ENCODE measurements at places on chromosomes 6 and 20.

DNA sequence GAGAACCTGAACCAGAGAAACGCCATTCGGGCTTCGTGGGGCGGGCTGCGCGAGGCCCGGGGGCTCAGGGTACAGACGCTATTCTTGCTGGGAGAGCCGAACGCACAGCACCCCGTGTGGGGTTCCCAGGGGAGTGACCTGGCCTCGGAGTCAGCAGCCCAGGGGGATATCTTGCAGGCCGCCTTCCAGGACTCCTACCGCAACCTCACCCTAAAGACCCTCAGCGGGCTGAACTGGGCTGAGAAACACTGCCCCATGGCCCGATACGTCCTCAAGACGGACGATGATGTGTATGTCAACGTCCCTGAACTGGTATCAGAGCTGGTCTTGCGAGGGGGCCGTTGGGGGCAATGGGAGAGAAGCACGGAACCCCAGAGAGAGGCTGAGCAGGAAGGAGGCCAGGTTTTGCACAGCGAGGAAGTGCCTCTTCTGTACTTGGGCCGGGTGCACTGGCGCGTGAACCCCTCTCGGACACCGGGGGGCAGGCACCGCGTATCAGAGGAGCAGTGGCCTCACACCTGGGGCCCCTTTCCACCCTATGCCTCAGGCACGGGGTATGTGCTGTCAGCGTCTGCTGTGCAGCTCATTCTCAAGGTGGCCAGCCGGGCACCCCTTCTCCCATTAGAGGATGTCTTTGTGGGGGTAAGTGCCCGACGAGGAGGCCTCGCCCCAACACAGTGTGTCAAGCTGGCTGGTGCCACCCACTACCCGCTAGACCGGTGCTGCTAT is 904 bp downstream of the B3GALT4 start:
- DNase-seq = no peak
- H3K4me3 ChIP-seq = peak overlapping the region; percentile 61
- H3K4me1 ChIP-seq = peaks cover 50% of the 10 kb centered on the region
- peak overlapping the region; percentile 86 for H3K27ac ChIP-seq

DNA sequence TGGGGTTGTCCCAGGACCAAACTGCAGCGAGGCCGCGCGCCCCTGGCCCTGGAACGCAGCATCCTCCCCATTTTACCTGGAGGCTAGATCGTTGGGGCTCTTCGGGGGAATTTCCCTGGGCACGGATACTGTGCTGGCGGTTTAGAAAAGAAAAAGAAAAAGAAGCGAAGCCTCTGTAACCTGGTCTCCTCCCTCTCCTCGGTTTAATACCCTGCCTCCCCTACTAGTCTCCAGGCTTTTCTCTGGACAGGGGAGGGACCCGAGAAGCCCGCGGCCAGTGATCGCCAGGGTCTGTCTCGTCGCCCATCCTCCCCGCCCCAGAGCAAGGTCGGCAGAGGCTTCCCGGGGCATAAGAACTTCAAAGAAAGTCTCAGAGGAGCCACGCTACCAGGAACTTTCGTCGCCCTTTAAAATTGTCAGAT is 6.1 kb upstream of the LAMP5 start:
- no peak overlapping the region for H3K27ac ChIP-seq
- H3K36me3 ChIP-seq = no peaks in the 10 kb centered on the region
- H3K27me3 ChIP-seq = no peaks in the 10 kb centered on the region

GRCh38 chr6:45619994-45620471 is 242.3 kb upstream of the SUPT3H start:
- no peaks in the 10 kb centered on the region for H3K4me1 ChIP-seq
- DNase-seq = no peak
- no peak overlapping the region for H3K4me3 ChIP-seq
- H3K27me3 ChIP-seq = no peaks in the 10 kb centered on the region
- no peaks in the 10 kb centered on the region for H3K36me3 ChIP-seq

- peaks cover 3% of the 10 kb centered on the region for H3K36me3 ChIP-seq
- DNase-seq = no peak
- peaks cover 40% of the 10 kb centered on the region for H3K4me1 ChIP-seq
- peak overlapping the region; percentile 46 for H3K4me3 ChIP-seq
- H3K27me3 ChIP-seq = no peaks in the 10 kb centered on the region
- H3K27ac ChIP-seq = peak overlapping the region; percentile 85
Observed at GRCh38 chr6:10720265-10720959, 2.5 kb upstream of the TMEM14C start.

DNA sequence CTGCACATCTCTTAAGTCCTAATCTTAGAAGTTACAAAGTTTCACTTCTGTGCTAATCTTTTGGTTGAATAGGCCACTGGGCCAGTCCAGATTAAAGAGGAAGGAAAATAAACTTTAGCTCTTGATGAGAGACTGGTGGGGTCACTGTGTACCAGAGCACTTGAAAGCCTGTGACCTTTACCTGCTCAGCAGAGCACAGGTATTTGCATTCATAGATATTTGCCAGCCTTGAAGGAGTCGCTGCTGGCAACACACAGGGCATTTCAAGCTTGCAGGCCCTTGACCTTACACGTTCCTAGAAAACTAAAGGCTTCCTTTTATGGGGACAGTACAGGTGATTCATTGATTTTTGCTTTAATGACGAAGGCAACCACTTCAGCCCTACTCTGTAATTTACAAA is 108.4 kb upstream of the SLC22A23 start:
- no peaks in the 10 kb centered on the region for H3K36me3 ChIP-seq
- no peaks in the 10 kb centered on the region for H3K4me1 ChIP-seq
- H3K4me3 ChIP-seq = no peak overlapping the region

- no peaks in the 10 kb centered on the region for H3K4me1 ChIP-seq
- DNase-seq = no peak
- no peak overlapping the region for H3K27ac ChIP-seq
- no peaks in the 10 kb centered on the region for H3K27me3 ChIP-seq
- H3K4me3 ChIP-seq = no peak overlapping the region
Observed at GRCh38 chr6:27407153-27407814, 18.7 kb downstream of the ZNF391 start.

- no peaks in the 10 kb centered on the region for H3K36me3 ChIP-seq
- no peaks in the 10 kb centered on the region for H3K4me1 ChIP-seq
- DNase-seq = no peak
- H3K27me3 ChIP-seq = no peaks in the 10 kb centered on the region
- H3K4me3 ChIP-seq = no peak overlapping the region
Observed at GRCh38 chr6:44965708-44966107, 362.4 kb upstream of the RUNX2 start.

GRCh38 chr6:87277123-87277522 is 45.3 kb upstream of the SMIM8 start:
- H3K4me3 ChIP-seq = no peak overlapping the region
- no peak overlapping the region for H3K27ac ChIP-seq
- DNase-seq = no peak
- no peaks in the 10 kb centered on the region for H3K4me1 ChIP-seq
- H3K36me3 ChIP-seq = no peaks in the 10 kb centered on the region

DNA sequence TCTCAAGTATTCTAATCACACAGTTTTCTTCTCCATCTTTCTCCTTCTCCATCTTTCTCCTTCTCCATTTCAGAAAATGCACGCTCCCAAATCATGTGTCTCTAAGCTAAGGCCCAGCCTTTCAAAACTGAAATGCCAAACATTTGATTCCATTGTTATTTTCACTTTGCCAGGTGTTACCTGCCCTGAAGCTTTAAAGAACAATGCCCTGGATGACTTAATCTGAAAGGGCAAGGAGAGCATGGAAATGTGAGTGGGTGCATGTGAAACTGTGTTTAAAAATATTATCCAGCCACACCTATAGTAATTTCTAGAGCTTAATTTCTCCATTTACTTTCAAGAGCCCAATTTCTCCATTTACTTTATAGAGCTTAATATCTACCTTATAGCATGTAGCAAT is 42.4 kb upstream of the GCLC start:
- no peaks in the 10 kb centered on the region for H3K36me3 ChIP-seq
- no peak overlapping the region for H3K4me3 ChIP-seq
- H3K27ac ChIP-seq = no peak overlapping the region
- peaks cover 7% of the 10 kb centered on the region for H3K4me1 ChIP-seq
- DNase-seq = no peak
- no peaks in the 10 kb centered on the region for H3K27me3 ChIP-seq

- H3K27me3 ChIP-seq = no peaks in the 10 kb centered on the region
- DNase-seq = no peak
- no peaks in the 10 kb centered on the region for H3K4me1 ChIP-seq
- no peaks in the 10 kb centered on the region for H3K36me3 ChIP-seq
Observed at GRCh38 chr6:42355416-42355815, 96.3 kb downstream of the TRERF1 start.

DNA sequence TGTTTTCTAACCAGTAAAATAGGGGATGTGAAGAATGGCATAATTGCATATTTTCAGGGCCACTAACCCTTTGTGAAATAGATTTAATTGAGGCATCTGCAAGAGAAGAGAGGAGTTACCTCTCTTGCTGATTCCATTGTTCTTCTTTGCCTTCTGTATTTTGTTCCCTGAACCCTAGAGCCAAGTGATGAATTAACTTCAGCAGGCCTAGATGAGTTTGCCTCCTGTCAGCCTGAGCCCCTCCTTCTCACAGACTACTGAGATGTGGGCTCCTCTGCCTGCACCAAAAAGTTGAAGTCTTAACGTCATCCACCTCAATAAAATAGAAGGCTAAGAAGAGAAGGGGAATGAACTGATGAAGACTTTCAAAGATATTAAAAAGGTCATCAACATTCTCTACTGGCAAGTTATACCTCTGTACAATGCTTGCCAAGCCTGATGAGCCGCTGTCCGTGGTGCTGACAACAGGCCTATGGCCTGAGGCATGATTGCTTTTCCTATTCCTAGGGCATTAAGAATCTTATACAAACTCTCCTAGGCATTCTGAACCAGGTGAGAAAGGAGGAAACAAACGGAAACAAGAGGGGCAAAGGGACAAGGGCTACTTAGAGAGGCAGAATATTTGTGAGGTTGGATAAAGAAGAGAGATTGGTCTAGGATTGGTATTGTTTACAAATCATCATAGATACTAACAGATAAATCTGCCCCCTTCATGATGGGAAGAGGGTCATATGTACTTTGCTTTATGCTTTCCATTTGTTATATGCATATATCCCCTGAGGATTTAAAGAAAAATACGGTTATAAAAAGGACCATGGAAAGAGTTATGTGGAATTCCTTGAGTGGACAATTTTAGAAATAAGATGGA is 46.8 kb downstream of the CD24 start:
- H3K27me3 ChIP-seq = no peaks in the 10 kb centered on the region
- no peak for DNase-seq
- H3K4me1 ChIP-seq = no peaks in the 10 kb centered on the region

DNA sequence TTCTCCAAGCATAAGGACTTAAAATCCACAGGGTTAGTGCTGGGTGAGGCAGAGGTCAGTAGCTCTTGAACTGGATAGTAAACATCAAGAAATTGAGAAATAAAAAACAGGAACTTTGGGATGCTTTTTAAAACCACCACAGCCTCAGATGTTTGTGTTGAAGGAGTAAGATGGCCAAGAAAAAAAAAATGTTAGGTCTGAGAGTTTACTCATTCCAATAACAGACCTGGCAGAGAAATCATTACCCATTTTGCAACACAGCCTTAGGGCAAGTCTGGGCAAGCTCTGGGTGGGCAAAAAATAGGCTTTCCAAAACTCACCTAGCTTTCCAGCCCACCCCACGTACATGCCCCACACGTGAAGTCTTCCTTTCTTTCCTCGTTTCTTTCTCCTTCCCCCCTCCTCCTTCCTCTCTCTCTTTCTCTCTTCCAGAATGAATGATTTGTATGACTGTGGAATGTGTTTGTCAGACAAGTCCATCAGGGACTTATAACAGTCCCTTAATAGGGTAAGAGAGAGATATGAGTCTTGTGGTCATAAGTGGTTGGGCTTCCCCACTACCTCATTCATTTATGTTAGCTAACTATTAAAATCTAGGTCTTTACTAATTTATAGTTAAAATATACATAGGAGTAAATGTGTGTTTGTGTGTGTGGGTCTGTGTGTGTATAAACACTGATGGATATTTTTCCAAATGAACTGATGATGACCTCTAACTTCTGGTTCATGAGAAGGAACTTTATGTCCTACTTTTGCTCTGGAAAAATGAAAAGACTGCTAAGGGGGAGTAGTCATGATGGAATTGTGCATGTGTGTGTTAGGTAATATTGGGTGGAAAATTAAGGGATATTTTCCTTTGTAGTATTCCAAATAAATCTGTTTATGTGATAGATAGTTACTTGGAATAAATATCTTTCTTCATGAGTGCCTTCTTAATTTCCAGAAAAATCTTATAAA is 18.0 kb upstream of the DSE start:
- no peaks in the 10 kb centered on the region for H3K27me3 ChIP-seq
- no peak overlapping the region for H3K4me3 ChIP-seq
- no peaks in the 10 kb centered on the region for H3K36me3 ChIP-seq
- peak overlapping the region; percentile 52 for H3K27ac ChIP-seq
- no peaks in the 10 kb centered on the region for H3K4me1 ChIP-seq

DNA sequence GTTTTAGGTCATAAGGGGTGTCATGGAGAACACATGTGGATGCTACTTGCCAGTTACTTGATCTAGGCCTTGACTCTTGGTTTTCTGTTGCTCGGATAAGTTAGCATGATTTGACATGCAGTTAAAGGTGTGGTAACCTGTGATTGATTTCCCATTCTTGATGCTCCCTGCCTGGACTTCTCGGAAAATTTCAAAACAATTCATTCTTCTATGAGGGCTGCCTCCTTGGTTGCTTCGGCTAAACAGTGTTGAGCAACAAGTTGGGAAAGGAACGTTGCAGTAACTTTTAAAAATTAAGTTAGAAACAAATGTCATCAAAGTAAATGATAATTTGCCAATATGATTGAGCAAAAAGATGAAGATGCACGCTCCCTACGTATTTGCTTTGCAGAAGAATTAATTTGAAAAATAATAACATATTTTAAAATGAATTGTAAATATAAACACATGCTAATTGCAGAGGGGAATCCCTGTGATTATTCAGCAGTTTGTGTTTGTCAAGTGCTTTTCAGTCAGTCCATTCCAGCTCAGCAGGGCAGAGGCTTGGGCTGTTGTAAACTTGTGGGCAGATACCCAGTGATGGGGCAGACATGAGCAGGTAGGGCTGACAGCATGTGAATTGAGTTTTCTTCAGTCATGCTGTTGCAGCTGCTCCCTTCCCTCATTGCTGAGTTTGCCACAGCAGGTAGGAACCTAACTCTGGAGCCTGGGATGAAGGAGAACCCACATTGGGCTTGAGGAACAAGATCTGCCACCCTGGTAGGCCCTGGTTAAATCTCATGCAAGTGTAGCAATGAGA is 110.2 kb downstream of the ESR1 start:
- peaks cover 45% of the 10 kb centered on the region for H3K4me1 ChIP-seq
- DNase-seq = no peak
- H3K4me3 ChIP-seq = no peak overlapping the region
- H3K27ac ChIP-seq = peak overlapping the region; percentile 78
- H3K27me3 ChIP-seq = no peaks in the 10 kb centered on the region

GRCh38 chr20:1345030-1345755 is 16.3 kb upstream of the SDCBP2 start:
- H3K4me3 ChIP-seq = no peak overlapping the region
- no peak overlapping the region for H3K27ac ChIP-seq
- H3K4me1 ChIP-seq = no peaks in the 10 kb centered on the region

DNA sequence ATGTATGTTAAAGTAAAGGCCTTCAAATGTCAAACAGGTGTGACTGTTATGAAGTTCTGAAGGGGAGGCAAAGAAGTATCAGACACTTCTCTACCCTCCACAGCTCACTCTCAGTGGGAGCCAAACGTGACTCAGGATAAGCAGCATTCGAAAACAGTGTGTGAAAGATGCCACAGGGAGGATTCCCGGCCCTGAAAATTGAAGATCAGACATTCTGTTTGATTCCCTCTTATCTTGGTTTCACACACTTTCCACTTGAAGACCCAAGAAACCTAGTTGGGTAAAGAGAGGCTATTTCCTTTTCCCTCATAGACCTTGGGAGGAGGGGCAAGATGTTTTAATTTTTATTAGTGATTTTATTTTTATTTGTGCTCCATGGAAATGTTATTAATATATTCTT is 164.2 kb upstream of the SUPT3H start:
- H3K27ac ChIP-seq = no peak overlapping the region
- no peaks in the 10 kb centered on the region for H3K27me3 ChIP-seq
- no peaks in the 10 kb centered on the region for H3K36me3 ChIP-seq
- peaks cover 6% of the 10 kb centered on the region for H3K4me1 ChIP-seq

Measured in vagina (tissue), 2 donors.